Vagina (tissue), 2 donors: ENCODE measurements at places on chromosomes 2 and 18.

- no peaks in the 10 kb centered on the region for H3K27me3 ChIP-seq
- no peaks in the 10 kb centered on the region for H3K36me3 ChIP-seq
- no peak overlapping the region for H3K4me3 ChIP-seq
- H3K27ac ChIP-seq, result no peak overlapping the region
- no peak for DNase-seq
- no peaks in the 10 kb centered on the region for H3K4me1 ChIP-seq
Measured at GRCh38 chr2:189933911-189934399, 128.6 kb downstream of the MSTN start.

- H3K4me1 ChIP-seq, result no peaks in the 10 kb centered on the region
- no peaks in the 10 kb centered on the region for H3K36me3 ChIP-seq
- H3K27ac ChIP-seq, result no peak overlapping the region
- no peaks in the 10 kb centered on the region for H3K27me3 ChIP-seq
- DNase-seq, result no peak
Measured at GRCh38 chr2:65638443-65638842, 206.0 kb upstream of the SPRED2 start.

DNA sequence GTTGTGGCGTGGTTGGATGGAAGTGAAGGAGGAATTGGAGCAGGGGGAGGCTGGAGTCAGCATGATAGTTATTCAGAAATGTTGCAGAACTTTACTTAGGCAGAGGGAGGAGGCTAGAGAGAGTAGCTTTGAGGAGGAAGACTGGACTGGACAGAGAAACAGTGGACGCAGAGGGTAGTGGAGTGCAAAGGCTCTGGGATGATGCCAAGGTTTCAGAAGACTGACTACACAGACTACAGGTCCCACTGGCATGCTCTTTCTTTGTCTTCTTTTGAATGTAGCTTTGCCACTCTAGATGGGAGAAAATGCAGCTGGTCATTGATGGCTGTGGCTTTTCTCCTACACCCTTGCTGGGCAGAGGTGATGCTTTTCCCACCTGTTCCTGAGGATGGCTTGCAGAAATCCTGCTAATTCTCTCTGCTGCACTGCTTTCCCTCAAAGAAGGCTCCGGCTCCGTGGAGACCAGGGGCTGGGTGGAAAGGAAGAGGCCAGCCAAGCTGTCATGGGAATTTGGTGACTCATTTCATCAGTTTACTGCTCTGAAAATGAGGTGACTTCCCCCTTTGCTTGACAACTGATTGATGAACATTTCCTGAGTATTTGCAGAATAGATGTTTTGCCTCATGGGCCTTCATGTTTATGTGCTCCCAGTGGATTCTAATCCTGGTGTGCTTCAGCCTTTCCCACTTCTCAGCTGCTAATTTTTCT lies 42.4 kb downstream of the MEIS1 start:
- no peaks in the 10 kb centered on the region for H3K36me3 ChIP-seq
- DNase-seq, result no peak
- H3K27me3 ChIP-seq, result no peaks in the 10 kb centered on the region
- no peak overlapping the region for H3K4me3 ChIP-seq

- H3K27ac ChIP-seq, result no peak overlapping the region
- no peak overlapping the region for H3K4me3 ChIP-seq
- H3K36me3 ChIP-seq, result no peaks in the 10 kb centered on the region
- no peaks in the 10 kb centered on the region for H3K4me1 ChIP-seq
Measured at GRCh38 chr18:55830544-55830943, 242.6 kb upstream of the TCF4 start.

GRCh38 chr2:240957656-240958365 lies 40.6 kb upstream of the SNED1 start:
- H3K4me1 ChIP-seq, result peaks cover 52% of the 10 kb centered on the region
- no peaks in the 10 kb centered on the region for H3K36me3 ChIP-seq
- peak overlapping the region; percentile 19 for H3K27ac ChIP-seq
- H3K27me3 ChIP-seq, result no peaks in the 10 kb centered on the region
- DNase-seq, result peak; percentile 67

GRCh38 chr2:149039213-149039724 lies 770 bp downstream of the LYPD6B start:
- no peak overlapping the region for H3K27ac ChIP-seq
- H3K27me3 ChIP-seq, result no peaks in the 10 kb centered on the region
- no peaks in the 10 kb centered on the region for H3K36me3 ChIP-seq
- H3K4me1 ChIP-seq, result peaks cover 11% of the 10 kb centered on the region
- peak overlapping the region; percentile 42 for H3K4me3 ChIP-seq

DNA sequence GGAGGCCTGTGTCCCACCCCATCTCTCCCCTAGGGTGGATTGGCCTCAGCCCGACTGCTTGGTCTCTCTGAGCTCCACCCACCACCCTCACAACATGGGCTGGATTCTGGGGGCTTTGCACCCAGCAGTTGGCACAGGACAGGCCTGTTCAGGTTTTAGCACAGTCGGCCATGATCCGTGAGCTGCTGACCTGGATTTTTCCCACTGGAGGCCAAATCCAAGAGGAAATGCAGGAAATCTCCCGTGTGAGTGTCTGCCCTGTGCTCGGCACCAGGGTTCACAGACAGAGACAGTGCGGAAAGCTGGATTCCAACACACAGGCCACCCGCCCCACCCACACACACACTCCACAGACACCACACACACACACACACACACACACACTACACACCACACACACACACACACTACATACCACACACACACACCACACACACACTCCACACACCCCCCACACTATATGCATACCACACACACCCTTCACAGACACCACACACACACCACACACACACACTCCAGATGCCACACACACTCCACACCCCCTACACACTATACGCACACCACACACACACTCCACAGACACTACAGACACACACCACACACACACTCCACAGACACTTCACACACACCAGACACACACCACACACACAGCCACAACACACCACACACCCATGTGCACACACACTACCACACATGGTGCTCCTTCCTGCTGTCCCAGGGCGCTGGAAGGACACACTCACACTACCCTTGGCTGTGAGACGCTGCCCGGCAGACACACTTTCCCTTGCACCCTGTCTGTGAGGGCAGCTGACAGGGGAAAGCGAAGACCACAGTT lies 14.1 kb downstream of the MBP start:
- peak; percentile 85 for DNase-seq
- no peaks in the 10 kb centered on the region for H3K36me3 ChIP-seq
- peaks cover 30% of the 10 kb centered on the region for H3K4me1 ChIP-seq
- peak overlapping the region; percentile 20 for H3K27ac ChIP-seq
- no peaks in the 10 kb centered on the region for H3K27me3 ChIP-seq

- no peaks in the 10 kb centered on the region for H3K36me3 ChIP-seq
- H3K27ac ChIP-seq, result no peak overlapping the region
- no peak overlapping the region for H3K4me3 ChIP-seq
- no peak for DNase-seq
- no peaks in the 10 kb centered on the region for H3K27me3 ChIP-seq
- H3K4me1 ChIP-seq, result peaks cover 26% of the 10 kb centered on the region
Measured at GRCh38 chr2:207256476-207257207, 90.9 kb upstream of the KLF7 start.

DNA sequence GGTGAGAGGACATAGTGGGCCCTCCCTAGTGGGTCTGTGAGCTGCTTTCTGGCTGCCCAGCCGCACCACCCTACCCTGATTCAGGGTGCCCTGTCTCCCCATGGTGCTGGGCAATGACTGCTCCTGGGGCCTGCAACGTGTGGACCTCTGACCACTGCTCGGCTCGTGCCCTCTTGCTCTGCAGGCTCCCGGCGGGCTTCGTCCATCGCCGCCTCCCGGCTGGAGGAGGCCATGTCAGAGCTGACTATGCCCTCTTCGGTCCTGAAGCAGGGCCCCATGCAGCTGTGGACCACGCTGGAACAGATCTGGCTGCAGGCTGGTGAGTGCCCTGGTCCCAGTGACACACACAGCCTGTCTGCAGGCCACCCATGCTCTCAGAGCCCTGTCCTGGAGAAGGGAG lies 103.5 kb downstream of the STPG4 start:
- no peaks in the 10 kb centered on the region for H3K36me3 ChIP-seq
- H3K4me3 ChIP-seq, result no peak overlapping the region
- H3K4me1 ChIP-seq, result peaks cover 18% of the 10 kb centered on the region
- H3K27ac ChIP-seq, result no peak overlapping the region
- DNase-seq, result no peak

DNA sequence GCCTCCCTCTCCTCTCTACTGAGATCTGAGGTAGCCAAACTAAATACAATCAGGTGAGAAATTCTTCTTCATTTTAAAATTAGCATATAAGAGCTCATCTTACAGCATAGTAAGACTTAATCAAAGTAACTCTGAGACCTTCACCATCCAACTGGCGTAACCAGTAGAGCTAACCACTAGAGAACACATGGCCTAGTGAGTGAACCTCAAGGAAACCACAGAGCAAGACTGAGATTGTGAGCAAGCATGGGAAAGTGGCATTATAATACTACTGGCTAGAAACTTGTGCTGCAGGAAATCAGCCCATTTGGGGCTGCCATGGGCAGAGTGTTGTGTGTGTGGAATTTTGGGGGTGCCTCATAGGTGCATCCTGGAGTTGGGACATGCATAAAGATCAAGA lies 61.1 kb upstream of the SPHKAP start:
- no peaks in the 10 kb centered on the region for H3K36me3 ChIP-seq
- H3K27ac ChIP-seq, result no peak overlapping the region
- DNase-seq, result no peak
- H3K4me1 ChIP-seq, result no peaks in the 10 kb centered on the region

- H3K27me3 ChIP-seq, result no peaks in the 10 kb centered on the region
- no peaks in the 10 kb centered on the region for H3K36me3 ChIP-seq
- no peaks in the 10 kb centered on the region for H3K4me1 ChIP-seq
Measured at GRCh38 chr2:46012618-46013240, 284.5 kb upstream of the EPAS1 start.

- no peaks in the 10 kb centered on the region for H3K27me3 ChIP-seq
- peaks cover 28% of the 10 kb centered on the region for H3K36me3 ChIP-seq
- H3K27ac ChIP-seq, result no peak overlapping the region
- no peaks in the 10 kb centered on the region for H3K4me1 ChIP-seq
- H3K4me3 ChIP-seq, result no peak overlapping the region
- DNase-seq, result no peak
Measured at GRCh38 chr2:39264733-39265132, 21.0 kb upstream of the CDKL4 start.
